Dermis microvascular lymphatic vessel endothelial cell (primary cell): ENCODE measurements at places on chromosomes 16 and 17. TPM values are rescaled to one million over a fixed set of nuclear protein-coding genes. Genes with fewer than 3 reads are reported as not detected.

The CA5A gene
- total RNA-seq = not detected in 2 replicates

The SYCE1L gene
- total RNA-seq = 1.6 and 2.1 TPM in 2 replicates

The AANAT gene
- total RNA-seq = not detected in 2 replicates

The CARD14 gene
- 0.39 and 0.63 TPM in 2 replicates for total RNA-seq

The TEX14 gene
- total RNA-seq = under 0.01 TPM in 2 replicates

The TPSB2 gene
- total RNA-seq = not detected in 2 replicates

The TMEM204 gene
- 95.9 and 158 TPM in 2 replicates for total RNA-seq

The INCA1 gene
- 0.38 and 0.39 TPM in 2 replicates for total RNA-seq

The NPIPA3 gene
- 0.25 and 0.26 TPM in 2 replicates for total RNA-seq

The MAF gene
- total RNA-seq = 39.0 and 124 TPM in 2 replicates

The PPP1R27 gene
- not detected in 2 replicates for total RNA-seq
